ENCODE measurements at places on chromosomes 1 and 21.

GRCh38 chr1:212188599-212189351, 96.4 kb upstream of the PPP2R5A start:
- DNase-seq: no peak

DNA sequence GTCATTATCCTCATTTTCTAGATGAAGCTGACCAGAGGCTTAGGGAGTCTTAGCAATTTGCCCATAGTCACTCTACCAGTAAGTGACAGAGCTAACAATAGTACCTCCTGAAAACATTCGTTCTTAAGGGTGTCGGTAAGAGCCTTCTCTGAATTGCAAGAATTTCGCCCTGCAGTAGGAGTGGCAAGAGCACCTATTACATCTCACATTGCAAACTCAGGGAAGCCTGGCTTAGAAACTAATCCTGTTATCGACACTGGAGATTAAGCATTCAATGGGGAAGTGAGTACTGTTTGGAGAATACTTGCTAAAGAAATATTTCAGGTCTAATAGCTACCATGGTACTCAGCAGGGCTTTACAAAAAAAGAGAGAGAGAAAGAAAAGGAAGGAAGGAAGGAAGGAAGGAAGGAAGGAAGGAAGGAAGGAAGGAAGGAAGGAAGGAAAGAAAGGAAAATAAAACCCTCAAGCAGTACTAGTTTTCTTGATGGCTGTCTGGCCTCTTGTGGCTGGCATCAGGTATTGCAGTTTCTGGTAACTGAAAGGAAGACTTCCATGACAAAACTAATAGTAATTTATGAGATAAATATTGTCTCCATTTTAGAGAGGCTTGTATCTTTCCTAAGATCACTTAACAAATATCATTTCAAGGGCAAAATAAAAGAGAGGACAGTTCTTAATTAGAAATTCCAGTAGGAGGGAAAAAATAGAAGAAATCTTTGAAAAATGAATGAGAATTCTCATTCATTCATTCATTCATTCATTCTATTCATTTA, 10.4 kb downstream of the C1orf226 start:
- DNase-seq: no peak

DNA sequence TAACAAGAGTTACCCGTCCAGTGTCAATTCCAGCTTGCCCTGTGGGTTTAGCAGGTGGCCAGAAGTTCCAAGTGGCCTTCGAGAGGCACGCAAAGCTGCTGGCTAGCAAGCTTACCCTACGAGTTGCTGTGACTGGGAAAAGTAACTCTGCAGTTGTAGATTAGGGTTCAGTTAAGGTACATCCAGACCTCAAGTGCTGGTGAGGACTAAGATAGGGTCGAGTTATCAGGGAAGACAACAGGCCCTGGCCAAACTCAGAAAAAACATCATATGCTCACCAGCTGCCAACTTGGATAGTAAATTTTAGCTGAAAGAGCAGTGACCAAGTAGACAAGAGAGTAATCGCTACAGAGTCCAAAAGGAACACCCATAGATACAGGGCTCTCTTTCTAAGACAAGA, 27.7 kb upstream of the LRRC7 start:
- DNase-seq: no peak

- no peak for DNase-seq
Measured at GRCh38 chr1:176444286-176444685, 18.7 kb upstream of the PAPPA2 start.

- DNase-seq: no peak
Measured at GRCh38 chr21:44441581-44442265, 13.6 kb upstream of the LRRC3 start.

DNA sequence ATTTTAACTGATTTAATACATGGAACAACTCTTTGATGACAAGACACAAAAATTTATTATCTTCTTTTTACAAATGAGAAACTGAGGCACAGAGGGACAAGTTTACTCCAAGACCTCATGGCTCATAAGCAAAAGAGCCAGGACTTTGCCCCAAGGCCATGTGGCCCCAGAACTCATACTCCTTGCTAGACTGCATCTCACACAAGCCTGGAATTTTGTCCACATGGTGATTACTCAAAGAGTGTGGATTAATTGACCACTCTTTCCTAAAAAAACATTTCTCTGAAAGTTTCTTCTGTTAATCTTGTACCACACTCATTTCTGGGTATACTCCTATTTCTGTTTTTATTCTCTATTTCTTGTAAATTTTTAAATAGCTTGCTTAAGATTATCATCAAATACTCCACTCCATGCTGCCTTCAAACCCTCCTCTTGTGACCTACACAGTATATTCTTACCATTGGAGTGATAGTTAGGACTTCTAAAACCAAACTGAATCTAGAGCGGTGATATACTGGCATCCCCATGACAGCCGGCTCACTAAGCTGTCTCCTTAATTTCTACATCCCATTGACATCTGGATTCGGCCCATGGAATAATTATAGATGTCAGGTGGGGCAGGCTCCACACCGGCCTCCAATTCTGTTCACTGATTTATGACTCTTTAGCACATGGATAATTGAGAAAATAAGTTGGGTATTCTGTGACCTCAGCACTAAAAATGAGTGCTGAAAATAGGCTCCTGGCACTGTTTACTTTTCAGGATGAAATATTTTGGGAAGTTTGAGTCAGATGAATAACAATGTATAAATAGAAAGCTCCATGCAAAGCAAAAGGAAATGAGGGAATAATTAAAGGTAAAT, 16.1 kb downstream of the RGS4 start:
- DNase-seq: no peak

GRCh38 chr1:87129038-87129437, 199.6 kb upstream of the LMO4 start:
- no peak for DNase-seq

- no peak for DNase-seq
Measured at GRCh38 chr1:101356604-101357443, 120.0 kb downstream of the S1PR1 start.

- DNase-seq: no peak
Measured at GRCh38 chr21:26739189-26739588, 106.0 kb downstream of the ADAMTS1 start.

DNA sequence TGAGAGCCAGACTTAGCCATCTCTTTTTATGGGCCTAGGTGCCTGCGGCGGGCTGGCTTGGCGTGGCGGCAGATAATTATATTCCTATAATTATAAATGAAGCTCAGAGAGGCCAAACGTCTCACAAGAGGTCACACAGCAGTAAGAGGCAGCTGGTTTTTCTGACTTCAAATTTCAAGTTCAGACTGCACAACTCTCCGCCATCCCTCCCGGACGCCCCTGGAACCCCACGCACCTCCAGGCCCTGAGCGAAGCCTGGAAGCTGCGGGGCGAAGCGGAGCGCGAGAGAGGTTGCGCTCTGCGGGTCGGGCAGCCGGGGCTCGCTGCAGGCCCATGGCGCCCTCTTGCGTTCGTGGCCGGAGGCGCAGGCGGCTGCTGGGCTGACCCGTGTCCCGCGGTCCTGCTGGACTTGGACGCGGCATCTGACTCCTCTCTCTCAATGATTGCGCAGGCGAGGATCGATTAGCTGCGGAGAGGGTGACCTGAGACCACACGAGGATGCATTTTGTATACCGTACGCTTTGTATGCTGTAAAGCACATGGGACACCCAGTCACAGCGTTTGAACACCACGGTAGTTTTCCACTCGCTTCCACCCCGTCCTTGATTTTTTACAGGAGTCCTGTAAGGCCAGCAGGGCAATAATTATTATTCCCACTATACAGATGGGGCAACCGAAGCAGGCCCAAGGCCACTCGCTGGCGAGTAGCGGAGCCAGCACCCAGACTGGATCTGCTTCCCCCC, 272.7 kb downstream of the FOXD2 start:
- peak; percentile 94 for DNase-seq

- DNase-seq: no peak
Measured at GRCh38 chr1:83033682-83034081, 965.2 kb downstream of the TTLL7 start.

DNA sequence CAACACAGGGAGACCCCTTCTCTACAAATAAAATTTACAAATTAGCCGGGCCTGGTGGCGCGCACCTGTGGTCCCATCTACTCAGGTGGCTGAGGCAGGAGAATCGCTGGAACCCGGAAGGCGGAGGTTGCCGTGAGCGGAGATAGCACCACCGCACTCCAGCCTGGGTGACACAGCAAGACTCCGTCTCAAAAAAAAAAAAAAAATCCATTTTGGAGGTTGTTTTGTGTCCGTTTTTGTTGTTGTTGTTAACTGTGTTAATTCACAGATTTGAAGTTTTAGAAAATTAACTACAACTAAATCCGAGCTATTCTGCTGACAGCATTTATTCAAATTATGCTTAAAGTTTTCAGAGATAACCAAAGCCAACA, 618 bp downstream of the CLCC1 start:
- peak; percentile 68 for DNase-seq

GRCh38 chr1:35509558-35509957, 47.6 kb downstream of the KIAA0319L start:
- DNase-seq: no peak

DNA sequence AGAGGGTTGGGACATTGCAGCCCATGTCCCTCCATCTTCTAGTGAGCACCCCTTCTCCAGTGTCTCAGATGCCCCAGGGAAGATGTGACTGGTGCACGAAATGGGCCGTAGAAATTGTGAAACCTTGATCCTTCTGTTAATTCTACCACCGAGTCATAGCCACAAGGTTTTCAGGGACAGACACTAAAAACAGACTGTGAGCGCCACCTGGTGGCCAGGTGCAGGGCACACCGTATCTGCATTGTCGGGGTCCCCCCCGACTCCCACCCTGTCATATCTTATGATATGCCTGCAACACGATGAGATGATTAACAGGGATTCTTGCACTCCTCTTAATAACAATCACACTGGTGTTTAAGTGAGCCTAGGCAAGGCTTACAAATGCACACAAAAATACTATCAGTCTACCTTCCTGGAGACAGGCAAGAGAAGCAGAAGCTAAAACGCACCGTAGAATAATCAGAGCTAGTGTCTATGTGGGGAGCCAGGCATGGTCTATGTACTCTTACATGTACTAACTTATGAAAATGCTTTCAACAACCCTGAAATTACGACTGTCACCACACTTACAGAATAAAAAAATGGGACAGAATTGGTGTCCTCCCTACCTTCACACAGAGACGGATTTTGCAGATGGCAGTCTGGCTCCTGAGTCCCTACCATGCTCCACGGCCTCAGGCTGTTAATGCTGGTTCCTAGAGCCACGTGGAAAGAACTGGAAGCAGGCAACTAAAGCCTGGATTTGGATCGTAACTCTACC, 57.9 kb downstream of the FHAD1 start:
- DNase-seq: peak; percentile 93

DNA sequence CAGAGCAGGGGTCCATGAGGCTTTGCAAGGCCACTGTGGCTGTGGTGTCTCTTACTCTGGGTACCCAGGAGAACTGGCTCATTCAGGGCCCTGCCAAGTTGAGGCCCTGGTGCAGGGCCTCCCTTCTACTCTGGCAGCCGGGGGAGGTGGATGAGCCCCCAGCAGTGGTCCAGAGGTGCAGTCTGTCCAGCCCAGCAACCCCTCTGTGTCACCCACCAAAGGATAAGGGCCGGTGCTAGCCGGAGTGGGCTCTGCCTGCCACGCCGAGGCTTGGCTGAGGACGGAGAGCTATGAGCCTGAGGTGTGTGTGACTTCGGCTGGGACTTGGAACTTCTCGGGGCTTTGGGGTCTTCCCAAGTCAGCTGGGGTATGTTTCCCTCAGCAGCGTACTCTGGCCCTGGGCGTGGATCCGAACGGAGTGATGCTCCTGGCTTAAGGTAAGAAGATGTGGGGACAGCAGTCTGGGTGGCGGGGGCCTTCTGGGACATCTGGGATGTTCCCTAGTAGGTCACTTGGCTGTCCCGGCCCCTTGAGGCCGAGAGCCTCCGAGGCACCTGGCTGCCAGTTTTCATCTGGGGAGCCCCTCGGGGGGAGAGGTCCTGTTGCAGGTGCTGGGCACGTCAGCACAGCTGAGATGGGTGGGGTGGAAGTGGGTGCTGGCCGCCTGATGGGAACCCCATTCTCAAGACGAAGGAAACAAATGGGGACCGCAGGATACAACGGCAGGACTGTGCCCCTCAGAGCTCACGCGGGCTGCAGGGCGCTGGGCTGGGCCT, 25.9 kb downstream of the RUNX3 start:
- peak; percentile 52 for DNase-seq

DNA sequence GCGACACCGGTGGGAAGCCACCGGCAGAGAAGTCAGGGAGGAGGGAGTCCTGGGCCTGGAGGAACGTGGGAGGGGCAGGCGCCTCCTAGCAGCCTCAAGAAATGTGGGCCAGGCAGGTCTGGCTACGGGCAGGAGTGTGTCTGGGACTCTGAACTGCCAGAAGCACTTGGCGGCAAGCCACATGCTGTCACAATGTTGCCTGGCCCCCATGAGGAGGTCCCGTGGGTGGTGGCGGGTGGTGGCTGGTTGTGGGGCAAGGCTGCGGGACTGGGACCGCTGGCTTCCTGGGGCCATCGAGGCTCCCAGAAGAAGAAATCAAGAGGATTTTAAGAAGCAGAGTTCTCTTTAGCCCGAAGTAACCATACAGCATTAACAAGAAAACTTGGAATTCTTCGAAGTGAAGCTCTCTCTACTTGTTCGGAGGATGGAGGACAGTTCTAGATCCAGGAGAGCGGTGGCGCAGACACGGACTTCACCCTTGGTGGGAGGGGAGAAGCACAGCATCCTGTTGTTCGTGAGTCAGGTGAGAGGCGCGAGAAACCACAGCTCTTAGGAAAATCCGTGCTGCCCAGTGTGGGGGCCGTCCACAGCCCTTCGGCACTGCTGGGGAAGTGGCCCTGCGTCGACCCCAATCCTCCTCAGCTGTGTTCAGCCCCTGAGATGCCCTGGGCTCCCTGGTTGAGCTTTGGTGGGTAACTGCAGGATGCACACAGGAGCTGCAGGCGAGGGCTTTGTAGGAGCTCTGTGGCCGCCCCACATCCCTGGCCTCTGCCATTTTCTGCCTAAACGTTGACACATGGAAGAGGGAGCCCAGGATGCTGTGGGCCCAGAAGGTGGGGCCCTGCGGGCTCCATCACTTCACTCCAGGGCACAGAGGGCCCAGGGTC, 12.4 kb downstream of the SKI start:
- no peak for DNase-seq

DNA sequence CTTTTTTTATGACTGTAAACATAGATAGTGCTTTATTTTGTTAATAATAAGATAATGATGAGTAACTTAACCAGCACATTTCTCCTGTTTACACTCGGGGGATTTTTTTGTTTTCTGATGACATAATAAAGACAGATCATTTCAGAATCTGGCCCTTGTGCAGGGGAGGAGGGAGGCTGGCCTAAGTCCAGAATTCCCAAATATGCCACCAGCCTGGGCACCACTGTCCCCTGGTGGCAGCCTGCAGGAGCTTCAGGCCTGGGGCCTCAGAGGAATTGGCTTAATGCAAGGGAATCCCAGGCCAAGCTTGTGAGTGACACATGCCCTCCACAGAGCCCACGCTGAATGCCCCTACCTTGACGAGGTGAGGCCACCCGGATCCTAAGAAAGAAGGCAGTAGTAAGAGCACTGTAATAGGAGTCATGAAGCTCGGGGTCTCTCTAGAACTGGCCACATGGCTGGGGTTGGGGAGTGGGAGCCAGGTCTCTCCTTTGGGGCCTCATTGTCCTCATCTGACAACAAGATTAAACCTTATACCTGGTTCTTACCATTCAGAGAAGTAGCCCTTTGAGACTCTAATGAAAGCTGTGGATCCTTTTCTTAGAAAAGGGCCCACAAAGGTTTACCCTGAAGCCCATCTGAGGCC, 24.1 kb downstream of the ETNK2 start:
- no peak for DNase-seq

GRCh38 chr1:175521249-175522040, 221.9 kb downstream of the TNR start:
- DNase-seq: no peak

- no peak for DNase-seq
Measured at GRCh38 chr1:213014642-213015041, 1.0 kb downstream of the ANGEL2 start.

- DNase-seq: no peak
Measured at GRCh38 chr1:204572923-204573922, 57.0 kb downstream of the MDM4 start.

Measured in activated CD8-positive, alpha-beta memory T cell treated with anti-CD3 and anti-CD28 coated beads, Interleukin-2, amount 50 U/mL, for 48 hours (primary cell).